ENCODE measurements at places on chromosomes 2 and 18. TPM values are rescaled to one million over a fixed set of nuclear protein-coding genes. Genes with fewer than 3 reads are reported as not detected.
A peak's percentile ranks its signal among the peaks of the same experiment; 100 is the strongest.

Gene GCKR
- 0.11 TPM for total RNA-seq

DNA sequence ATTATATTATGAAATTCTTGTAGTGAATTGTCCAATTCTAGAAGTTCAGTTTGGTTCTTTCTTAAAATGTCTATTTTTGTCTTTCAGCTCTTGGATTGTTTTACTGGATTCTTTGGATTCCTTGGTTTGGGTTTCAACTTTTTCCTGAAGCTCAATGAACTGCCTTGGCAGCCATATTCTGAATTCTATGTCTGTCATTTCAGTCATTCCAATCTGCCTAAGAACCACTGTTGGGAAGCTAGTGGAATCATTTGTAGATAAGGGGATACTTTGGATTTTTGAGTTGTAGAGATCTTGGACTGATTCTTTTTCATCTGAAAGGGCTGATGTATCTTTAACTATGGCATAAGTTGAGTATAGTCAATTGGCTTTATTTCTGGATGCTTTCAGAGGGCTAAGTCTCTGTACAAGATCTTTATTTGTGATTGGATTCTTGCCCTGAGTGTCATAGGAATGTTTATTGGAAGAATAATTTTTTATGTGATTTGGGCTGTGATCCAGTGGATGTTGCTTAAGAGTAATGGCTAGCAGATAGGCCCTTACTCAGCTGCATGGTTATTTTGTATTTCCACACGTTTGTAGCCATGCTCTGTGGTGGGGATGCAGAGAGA is 42.3 kb downstream of the SERPINB7 start:
- DNase-seq: peak; percentile 72
- no peaks in the 10 kb centered on the region for H3K36me3 ChIP-seq
- H3K27me3 ChIP-seq: no peaks in the 10 kb centered on the region
- peak overlapping the region; percentile 63 for H3K27ac ChIP-seq
- peaks cover 37% of the 10 kb centered on the region for H3K4me1 ChIP-seq

- DNase-seq: no peak
- H3K4me3 ChIP-seq: no peak overlapping the region
- H3K4me1 ChIP-seq: no peaks in the 10 kb centered on the region
- no peaks in the 10 kb centered on the region for H3K36me3 ChIP-seq
- H3K27ac ChIP-seq: no peak overlapping the region
These were observed 124.1 kb upstream of the CDH19 start for GRCh38 chr18:66727991-66728390.

Gene IL37
- not detected for total RNA-seq

Gene CGREF1
- 19.2 TPM for total RNA-seq

DNA sequence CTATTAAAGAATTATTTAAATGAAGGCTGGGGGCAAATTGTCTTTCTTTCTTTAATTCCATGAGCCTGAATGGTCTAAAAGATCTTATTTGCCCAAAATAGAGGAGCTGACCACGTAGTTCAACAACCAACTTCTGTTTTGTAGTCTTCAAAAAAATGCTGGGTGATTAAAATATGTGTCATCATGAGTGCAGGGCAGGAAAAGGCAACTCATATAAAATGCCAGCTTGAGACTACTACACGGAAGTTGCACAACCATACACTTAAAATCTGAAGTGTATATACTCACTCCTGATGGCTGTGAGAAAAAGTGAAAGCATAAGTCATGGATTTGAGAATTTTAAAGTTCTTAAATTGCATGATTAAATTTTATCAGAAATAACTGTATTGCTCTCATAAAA is 210.9 kb downstream of the DYM start:
- DNase-seq: peak; percentile 96
- H3K36me3 ChIP-seq: no peaks in the 10 kb centered on the region
- H3K4me1 ChIP-seq: peaks cover 27% of the 10 kb centered on the region
- H3K27ac ChIP-seq: peak overlapping the region; percentile 83
- H3K27me3 ChIP-seq: no peaks in the 10 kb centered on the region

Gene RGPD8
- total RNA-seq: 16.8 TPM

Gene TLX2
- not detected for total RNA-seq

Gene AP1S3
- total RNA-seq: 1.8 TPM

Gene HRH4
- total RNA-seq: not detected

Gene UNC80
- total RNA-seq: not detected
